ENCODE measurements at places on chromosomes 4 and X.

DNA sequence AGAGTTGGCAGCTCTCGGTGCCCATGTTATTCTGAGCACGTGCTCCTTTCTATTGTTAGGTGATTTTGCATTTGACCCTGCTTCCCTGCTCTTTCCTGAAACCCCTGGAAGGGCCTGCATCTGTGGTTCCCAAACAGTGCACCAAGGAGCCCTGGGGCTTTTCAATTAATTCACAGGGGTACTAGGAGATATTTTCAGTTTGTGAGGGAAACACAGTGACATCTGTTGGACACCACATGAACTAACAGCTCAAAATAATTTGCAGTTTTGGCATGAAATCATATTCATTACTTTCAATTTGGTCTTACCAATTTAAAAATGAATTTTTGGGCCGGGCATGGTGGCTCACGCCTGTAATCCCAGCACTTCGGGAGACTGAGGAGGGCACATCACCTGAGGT is 156.6 kb downstream of the GATB start:
- no peak for DNase-seq

DNA sequence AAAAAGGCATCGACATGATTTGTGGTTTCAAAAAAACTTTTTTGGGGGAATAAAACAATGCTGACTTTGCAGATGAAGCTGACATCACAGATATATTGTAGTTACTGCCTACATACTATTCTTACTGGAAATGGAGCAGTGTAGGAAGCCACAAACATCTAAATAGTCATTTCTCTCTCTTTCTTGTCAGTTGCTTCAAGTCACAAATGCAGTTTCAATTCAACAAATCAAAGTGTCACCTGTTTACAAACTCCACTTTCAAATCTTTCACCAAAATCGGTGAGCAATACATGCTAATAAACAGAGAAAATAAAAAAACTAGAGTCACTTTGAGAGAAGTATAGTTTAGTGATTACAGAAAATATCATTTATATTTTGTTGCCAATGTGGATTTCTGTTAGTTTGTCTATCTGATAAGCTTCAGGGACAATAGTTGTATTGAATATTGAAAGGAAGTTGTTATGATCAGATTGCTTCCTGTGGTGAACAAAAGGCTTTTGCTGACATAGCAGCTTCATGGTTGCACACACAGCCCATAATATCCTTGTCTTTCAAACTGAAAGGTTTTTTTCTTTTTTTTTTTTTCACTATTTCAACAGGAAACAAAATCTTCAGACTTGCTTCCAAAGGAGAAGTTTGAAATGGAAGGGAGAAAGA is 49.7 kb upstream of the PTPN13 start:
- DNase-seq: no peak

- DNase-seq: no peak
Observed at GRCh38 chrX:74578137-74578536, 36.3 kb downstream of the RLIM start.

DNA sequence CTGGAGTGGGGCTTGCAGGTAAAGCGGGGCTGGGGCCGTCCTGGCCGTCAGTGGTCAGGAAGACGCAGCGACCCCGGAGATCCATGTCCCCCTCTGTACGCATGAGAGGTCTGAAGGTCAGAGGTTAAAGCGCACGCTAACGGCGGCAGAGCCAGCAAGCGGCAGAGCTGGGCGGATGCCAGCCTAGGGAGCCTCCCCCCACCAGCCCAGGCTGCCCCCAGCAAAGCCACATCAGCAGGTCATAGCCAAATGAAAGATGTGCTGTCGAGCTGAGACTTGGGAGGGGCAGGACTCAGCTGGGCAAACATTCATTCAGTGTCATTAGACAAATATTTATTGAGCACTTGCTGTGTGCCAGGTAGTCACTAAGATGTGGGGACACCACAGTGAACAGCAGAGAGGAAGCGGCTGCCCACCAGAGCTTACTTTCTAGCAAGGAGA is 593 bp upstream of the JAKMIP1 start:
- no peak for DNase-seq

GRCh38 chr4:56856656-56857055 is 35.2 kb upstream of the SPINK2 start:
- no peak for DNase-seq

GRCh38 chr4:151310124-151310728 is 15.2 kb downstream of the SH3D19 start:
- DNase-seq: no peak

- DNase-seq: no peak
Observed at GRCh38 chrX:64977830-64978229, 1.6 kb upstream of the ZC4H2 start.

All from umbilical cord (tissue), 2 donors.